ENCODE measurements at places on chromosomes 4 and X. TPM values are rescaled to one million over a fixed set of nuclear protein-coding genes. Genes with fewer than 3 reads are reported as not detected.

The UBA6 gene
- 61.7 TPM for total RNA-seq

The DCX gene
- not detected for total RNA-seq

The MTNR1A gene
- total RNA-seq, result 0.44 TPM

The CXCL6 gene
- not detected for total RNA-seq

The VCX3B gene
- not detected for total RNA-seq

DNA sequence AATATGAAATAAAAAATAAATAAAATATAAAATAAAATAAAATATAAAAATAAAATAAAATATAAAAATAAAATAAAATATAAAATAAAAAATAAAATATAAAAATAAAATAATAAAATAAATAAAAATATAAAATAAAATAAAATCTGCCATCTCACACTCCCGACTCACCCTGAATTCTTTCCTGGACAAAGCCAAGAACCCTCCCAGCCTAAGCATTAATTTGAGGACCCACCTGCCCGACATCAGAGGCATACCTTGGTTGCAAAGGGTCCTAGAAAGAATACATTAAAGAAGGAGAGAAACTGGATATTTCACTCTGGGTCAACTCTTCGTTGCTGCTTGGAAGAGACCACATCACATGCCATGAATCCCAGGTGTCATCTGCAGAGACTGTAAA lies 138.3 kb downstream of the CRLF2 start:
- H3K4me3 ChIP-seq, result no peak overlapping the region
- no peaks in the 10 kb centered on the region for H3K4me1 ChIP-seq
- no peak for DNase-seq
- H3K27me3 ChIP-seq, result peaks cover 12% of the 10 kb centered on the region

DNA sequence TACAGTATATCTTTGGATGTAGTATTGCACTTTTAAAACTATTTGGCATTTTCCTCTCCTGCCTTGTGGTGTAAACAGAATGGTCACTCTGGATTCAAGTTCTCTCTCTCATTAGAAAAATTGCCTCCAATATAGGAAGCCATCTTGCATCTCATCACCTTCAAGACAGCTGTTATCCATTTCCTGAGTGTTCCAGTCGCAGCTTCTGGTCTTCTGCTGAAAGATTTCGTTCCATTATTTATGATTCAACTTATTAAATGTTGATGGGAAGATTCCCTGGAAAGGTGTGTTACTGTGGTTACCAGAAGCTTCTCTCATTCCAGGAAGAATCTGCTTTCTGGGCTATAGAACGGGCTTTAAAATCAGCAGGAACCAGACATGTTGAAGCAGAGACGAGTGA lies 568.3 kb upstream of the SLIT2 start:
- no peak overlapping the region for H3K4me3 ChIP-seq
- H3K27ac ChIP-seq, result no peak overlapping the region
- no peaks in the 10 kb centered on the region for H3K36me3 ChIP-seq

DNA sequence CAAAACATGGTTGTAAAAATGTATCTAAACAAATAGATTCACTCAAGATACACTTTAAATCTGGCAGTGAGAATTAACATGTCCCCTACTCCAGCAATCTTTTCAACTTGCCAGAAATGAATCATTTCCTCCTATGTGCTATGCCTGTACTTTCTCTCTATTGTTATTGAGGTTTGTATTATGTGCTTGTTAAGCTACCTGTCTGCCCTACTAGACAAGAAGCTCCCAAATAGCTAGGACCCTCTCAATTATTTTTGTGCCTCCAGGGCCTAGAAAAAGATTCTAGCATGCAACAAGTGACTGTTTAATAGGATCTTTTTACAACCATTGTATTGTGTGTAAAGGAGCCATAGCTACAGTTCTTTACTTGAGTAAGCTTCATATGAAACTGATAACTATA lies 3.5 kb upstream of the SAP30 start:
- peaks cover 3% of the 10 kb centered on the region for H3K36me3 ChIP-seq
- H3K4me3 ChIP-seq, result no peak overlapping the region
- no peak overlapping the region for H3K27ac ChIP-seq

DNA sequence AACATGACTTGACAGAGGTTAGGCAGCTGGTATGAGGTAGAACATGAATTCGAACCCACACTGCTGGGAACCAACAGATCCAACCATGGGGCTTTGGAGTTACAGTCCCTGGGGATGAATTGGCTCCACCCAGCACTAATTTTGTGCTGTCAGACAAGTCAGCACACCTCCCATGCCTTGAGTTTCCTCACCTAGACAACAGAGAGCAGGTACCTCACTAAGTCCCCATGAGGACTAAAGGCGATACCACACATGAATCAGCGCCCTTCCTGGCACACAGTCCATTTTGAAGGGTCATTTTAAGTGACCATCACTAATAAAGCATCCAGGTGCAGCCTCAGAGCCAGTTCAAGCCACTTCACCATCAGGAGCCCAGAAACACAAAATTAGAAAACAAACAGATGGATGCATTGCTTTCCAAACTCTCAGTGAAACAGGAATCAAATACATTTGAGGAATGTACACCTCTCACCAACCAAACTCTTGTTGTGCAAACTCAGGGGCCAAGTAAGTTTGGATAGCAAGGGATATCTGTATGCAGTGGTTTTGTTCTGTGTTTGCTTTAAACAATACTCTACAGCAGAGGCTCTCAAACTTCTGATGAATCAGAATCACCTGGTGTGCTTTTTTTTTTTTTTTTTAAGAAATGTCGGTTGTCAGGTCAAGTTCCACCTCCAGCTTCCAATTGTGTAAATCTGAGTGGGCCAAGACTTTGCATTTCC lies 10.1 kb downstream of the IDS start:
- H3K27ac ChIP-seq, result peak overlapping the region; percentile 81
- H3K27me3 ChIP-seq, result no peaks in the 10 kb centered on the region
- H3K4me3 ChIP-seq, result no peak overlapping the region
- H3K4me1 ChIP-seq, result peaks cover 23% of the 10 kb centered on the region
- H3K36me3 ChIP-seq, result peaks cover 16% of the 10 kb centered on the region
- DNase-seq, result no peak

- no peaks in the 10 kb centered on the region for H3K27me3 ChIP-seq
- no peak for DNase-seq
- no peaks in the 10 kb centered on the region for H3K36me3 ChIP-seq
- no peaks in the 10 kb centered on the region for H3K4me1 ChIP-seq
- H3K27ac ChIP-seq, result no peak overlapping the region
These were observed 122.8 kb downstream of the SLC10A7 start for GRCh38 chr4:146398896-146399445.

DNA sequence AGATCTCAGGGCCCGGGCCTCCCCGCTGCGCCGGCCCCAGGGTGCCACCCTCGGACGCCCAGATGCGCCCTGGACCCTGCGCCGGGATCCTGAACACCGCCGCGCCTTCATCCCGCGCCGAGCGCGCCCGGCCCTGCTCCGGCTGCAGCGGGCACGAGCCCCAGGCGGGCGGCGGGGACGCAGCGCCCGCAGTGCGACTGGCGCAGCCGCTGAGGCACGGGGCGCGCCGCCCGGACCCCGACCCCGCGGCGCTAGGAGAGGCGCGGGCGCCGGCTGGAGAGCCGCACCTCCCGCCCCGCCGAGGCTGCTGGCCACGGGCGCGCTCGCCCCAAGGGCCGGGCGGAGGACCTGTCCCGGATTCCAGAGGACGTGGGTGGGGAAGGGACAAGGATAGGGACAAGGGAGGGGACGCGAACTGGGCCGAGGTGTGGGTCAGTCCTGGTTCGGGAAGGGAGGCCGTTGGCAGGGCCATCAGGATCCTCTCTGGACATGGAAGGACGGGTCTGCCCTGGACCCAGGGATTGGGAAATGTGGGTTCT lies 1.1 kb downstream of the ZFYVE28 start:
- H3K4me3 ChIP-seq, result peak overlapping the region; percentile 74
- peaks cover 3% of the 10 kb centered on the region for H3K36me3 ChIP-seq
- no peak for DNase-seq
- H3K27ac ChIP-seq, result no peak overlapping the region

DNA sequence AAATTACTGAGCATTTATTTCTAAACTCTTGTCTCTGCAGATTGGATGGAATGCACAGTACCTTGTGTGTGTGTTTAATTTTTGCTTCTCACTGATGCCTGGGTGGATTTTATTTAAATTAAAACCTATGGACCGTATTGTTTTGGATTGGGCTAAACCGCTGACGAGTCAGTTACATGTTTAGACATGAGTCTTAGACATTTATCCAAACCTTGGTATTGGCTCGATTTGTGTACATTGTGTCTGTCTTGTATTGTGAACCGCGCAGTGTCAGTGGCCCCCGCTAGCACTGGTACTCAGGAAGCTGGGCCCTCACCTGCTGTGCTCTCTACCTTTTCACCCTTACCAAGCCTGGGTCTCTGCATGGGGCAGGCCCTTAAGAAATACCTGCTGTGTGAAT lies 40.8 kb upstream of the TADA2B start:
- H3K4me1 ChIP-seq, result no peaks in the 10 kb centered on the region
- no peak for DNase-seq
- no peak overlapping the region for H3K4me3 ChIP-seq
- peaks cover 33% of the 10 kb centered on the region for H3K36me3 ChIP-seq
- H3K27ac ChIP-seq, result no peak overlapping the region
- no peaks in the 10 kb centered on the region for H3K27me3 ChIP-seq

GRCh38 chr4:105527081-105527480 lies 25.3 kb upstream of the ARHGEF38 start:
- no peaks in the 10 kb centered on the region for H3K36me3 ChIP-seq
- no peaks in the 10 kb centered on the region for H3K4me1 ChIP-seq
- H3K4me3 ChIP-seq, result no peak overlapping the region
- H3K27me3 ChIP-seq, result peaks cover 29% of the 10 kb centered on the region
- H3K27ac ChIP-seq, result no peak overlapping the region
- DNase-seq, result no peak

DNA sequence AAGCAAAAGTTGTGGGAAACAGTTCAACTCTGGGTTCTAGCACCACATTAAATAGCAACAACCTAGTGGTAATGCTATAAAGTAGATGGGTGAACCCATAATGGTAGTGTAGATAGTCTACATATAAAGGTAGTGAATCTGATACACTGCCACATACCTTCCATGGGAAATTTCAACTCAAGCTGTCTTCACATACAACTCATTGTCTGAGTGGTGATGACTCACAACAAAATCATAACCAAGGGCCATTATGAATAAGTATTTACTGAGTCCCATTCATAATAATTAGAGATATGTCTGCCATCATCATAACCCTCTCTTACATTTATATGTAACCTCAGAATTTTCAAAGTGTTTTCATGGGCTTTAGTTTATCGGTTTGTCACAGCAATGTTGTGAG lies 34.8 kb downstream of the EGF start:
- H3K27ac ChIP-seq, result no peak overlapping the region
- no peaks in the 10 kb centered on the region for H3K27me3 ChIP-seq
- no peaks in the 10 kb centered on the region for H3K4me1 ChIP-seq
- no peaks in the 10 kb centered on the region for H3K36me3 ChIP-seq

DNA sequence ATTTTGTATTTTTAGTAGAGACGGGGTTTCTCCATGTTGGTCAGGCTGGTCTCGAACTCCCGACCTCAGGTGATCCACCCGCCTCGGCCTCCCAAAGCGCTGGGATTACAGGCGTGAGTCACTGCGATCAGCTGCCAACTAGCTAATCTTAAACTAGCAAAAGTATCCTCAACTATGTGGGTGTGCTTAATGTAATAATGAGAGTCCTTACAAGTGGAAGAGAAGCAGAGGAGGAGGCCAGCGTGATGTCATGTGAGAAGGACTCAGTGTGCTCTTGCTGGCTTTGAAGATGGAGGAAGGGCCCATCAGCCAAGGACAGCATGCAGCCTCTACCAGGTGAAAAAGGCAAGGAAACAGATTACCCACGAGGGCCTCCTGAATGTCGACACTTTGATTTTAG lies 19.6 kb downstream of the SCD5 start:
- no peak for DNase-seq
- no peak overlapping the region for H3K27ac ChIP-seq
- H3K27me3 ChIP-seq, result no peaks in the 10 kb centered on the region
- H3K4me1 ChIP-seq, result peaks cover 72% of the 10 kb centered on the region

All from chondrocyte (in vitro differentiated cells).